ENCODE measurements at places on chromosomes 4 and X. TPM values are rescaled to one million over a fixed set of nuclear protein-coding genes. Genes with fewer than 3 reads are reported as not detected.

Gene MEPE
- total RNA-seq: not detected

Gene PCYT1B
- total RNA-seq: not detected

Gene TECRL
- not detected for total RNA-seq

Gene SHOX
- not detected for total RNA-seq

Gene CHM
- 18.3 TPM for total RNA-seq

Data from activated CD4-positive, alpha-beta T cell treated with anti-CD3 and anti-CD28 coated beads, Interleukin-2, amount 10 ng/mL, durations not matched to agents 7 days and 5 days (primary cell).